ENCODE measurements at places on chromosomes 4 and X.

- DNase-seq: no peak
Measured at GRCh38 chr4:169823685-169824084, 65.9 kb upstream of the HPF1 start.

- no peak for DNase-seq
Measured at GRCh38 chr4:181308476-181309312, 934.5 kb upstream of the TENM3 start.

GRCh38 chr4:67712650-67713528, 11.9 kb upstream of the UBA6 start:
- DNase-seq: no peak

- DNase-seq: no peak
Measured at GRCh38 chrX:24055043-24055356, 244 bp downstream of the EIF2S3 start.

- no peak for DNase-seq
Measured at GRCh38 chrX:15107367-15107988, 162.4 kb downstream of the ASB9 start.

- DNase-seq: no peak
Measured at GRCh38 chr4:6916587-6917460, 7.2 kb downstream of the TBC1D14 start.

- DNase-seq: no peak
Measured at GRCh38 chr4:138802499-138802898, 213.1 kb upstream of the NOCT start.

- DNase-seq: no peak
Measured at GRCh38 chrX:126165401-126165720, 728 bp downstream of the DCAF12L2 start.

- DNase-seq: no peak
Measured at GRCh38 chr4:14000091-14000814, 372.7 kb upstream of the BOD1L1 start.

GRCh38 chr4:155687380-155687982, 20.8 kb downstream of the GUCY1A1 start:
- no peak for DNase-seq

DNA sequence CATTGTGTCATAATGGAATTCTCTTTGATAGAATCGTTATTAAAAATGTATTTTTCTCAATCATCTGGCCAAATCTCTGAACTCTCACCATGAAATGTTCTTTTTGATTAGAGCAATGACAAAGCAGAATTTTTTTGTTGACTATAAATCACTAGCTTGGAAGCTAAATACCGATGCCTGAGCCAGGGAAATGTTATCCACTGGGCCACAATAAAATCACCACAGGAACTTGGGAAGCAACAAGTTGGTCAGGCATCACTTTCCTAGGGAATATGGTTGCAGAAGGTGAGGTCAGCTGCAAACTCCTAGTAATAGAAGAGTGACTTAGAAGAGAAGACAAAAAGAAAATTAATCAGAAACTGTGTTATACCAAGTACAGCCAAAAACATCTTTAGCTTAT, 60.6 kb upstream of the CFAP47 start:
- no peak for DNase-seq
